ENCODE measurements at places on chromosomes 1 and 21.

DNA sequence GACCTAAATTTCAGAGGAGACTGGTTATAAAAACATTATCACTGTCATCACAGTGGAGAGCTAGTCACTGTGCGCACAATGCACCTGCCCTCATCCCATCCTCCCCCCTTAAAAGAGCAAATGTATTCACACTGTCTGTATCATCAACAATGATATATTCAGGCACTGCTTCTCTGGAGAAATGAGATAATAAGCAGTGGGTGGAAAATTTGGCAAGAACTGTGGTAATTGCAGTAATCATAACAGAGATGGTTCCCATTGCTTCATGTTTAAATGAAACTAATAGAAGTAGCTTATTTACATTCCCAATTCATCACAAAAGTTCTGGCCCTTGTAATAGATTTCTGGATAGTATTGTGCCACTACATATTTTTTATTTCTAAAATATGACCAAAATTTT is 867.4 kb upstream of the ADGRL2 start:
- DNase-seq = no peak

GRCh38 chr1:157133426-157133825 is 4.8 kb downstream of the ETV3 start:
- DNase-seq = no peak

GRCh38 chr1:14937288-14937949 is 216.1 kb upstream of the TMEM51 start:
- no peak for DNase-seq

GRCh38 chr1:9293533-9294404 is 1.1 kb downstream of the SPSB1 start:
- DNase-seq = no peak

- DNase-seq = no peak
Measured at GRCh38 chr1:238861342-238862066, 524.9 kb upstream of the CHRM3 start.

GRCh38 chr1:213720032-213720431 is 267.7 kb upstream of the PROX1 start:
- no peak for DNase-seq

DNA sequence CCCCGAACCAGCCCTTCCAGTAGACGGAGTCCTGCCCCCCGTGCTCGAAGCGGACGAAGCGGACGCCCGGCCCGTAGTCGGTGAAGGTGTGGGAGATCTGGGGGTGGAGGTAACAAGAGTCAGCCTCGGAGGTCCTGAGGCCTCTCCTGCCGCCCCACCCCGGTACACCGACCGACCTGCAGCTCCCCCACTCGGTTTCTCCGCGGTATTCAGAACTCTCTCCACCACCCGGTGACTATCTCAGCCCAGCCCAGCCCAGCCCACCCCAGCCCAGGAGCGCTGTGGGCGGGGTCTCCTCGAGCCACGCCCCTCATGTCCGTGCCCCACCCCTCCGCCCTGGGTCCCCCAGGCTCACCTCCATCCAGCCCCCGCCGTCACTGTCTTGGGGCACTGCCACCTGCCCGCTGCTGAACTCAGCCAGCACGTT is 5.5 kb downstream of the FBXO2 start:
- DNase-seq = peak; percentile 21

DNA sequence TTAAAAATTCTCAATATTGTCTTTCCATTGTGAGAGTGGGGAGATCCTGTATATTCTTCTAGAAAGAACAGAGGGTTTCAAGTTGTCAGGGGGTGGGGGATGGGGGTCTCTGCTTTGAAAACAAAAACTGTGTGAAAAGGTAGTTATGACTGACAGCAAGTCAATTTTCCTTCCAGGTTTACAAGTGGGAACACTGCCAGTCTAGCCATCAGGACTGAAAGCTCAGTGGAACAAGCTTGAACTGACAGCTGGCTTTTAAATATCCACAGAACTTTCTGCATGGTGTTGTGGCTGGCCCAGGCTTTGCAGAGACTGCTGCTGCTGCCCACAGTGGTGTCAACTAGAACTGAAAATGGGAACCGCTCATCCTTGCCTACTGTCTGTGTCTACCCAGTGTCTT is 162.6 kb downstream of the TNR start:
- DNase-seq = no peak

GRCh38 chr1:27366113-27366410 is 699 bp downstream of the MAP3K6 start:
- DNase-seq = peak; percentile 66

GRCh38 chr1:165853528-165854075 is 26.2 kb downstream of the UCK2 start:
- no peak for DNase-seq

- DNase-seq = peak; percentile 26
Measured at GRCh38 chr1:13700521-13701270, 708 bp downstream of the PRDM2 start.

DNA sequence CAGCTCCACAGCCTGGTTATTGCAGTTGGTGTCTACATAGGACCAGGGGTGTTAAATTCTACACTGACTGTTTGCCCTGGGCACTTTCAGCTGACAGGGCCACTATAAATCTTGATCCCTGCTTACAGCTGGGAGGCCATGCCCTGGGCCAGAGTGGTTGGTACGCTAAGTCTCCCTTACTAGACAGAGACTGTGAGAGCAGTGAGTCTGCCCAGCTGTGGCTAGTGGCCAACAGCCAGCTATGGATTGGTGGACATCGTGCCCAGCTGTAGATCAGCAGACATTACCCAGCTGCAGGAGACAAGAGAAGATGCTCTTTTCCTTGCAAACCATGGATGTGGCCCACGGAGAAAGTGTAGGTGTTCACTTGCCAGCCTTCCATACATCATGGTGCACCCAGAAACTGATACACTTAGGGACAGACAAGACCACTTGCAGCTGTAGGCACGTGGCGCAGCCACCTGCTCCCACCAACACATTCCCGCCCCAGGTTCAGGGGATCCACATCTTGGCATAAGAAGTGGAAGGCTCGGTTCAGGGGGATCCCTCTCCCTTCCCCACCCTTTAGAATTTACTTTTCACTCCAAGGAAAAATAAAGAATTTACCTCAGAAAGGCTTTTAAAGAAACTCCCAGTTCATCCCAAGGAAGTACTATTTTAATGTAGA is 16.4 kb upstream of the PAX7 start:
- DNase-seq = no peak

DNA sequence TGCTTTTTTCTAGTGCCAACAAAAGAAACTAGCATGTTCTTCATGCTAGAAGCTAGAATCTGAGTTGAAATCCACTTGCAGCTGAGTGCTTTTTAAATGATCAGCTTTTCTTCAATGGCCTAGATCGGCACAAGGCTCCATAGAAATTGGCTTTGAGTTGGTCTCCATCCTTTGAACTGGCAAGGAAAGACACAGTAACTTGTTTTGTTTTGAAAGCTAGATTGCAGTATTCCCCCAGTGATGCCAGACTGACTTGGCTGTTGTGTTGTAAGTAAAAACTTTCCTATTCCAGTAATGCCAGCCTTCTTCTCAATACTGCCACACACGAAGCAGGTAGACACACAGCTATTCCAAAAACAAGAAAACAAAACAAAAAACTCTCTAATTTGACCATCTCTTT is 139.1 kb downstream of the FMN2 start:
- DNase-seq = no peak

DNA sequence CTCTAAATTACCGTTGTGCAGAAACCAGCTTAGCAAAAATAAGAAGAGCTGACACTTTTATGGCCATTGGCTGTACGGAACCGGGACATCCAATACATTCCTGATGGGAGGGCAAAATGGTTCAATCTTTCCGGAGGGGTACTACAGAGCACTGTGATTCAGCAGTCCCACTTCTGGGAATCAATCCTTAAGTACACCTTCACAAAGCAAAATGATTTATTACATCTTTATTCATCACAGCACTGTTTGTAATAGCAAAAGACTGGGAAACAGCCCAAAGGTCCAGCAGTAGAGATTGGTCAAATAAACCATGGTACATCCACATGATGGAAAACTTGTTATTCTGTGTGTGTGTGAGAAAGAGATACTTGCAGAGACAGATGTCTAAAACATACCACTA is 9.7 kb downstream of the GNG12 start:
- no peak for DNase-seq

DNA sequence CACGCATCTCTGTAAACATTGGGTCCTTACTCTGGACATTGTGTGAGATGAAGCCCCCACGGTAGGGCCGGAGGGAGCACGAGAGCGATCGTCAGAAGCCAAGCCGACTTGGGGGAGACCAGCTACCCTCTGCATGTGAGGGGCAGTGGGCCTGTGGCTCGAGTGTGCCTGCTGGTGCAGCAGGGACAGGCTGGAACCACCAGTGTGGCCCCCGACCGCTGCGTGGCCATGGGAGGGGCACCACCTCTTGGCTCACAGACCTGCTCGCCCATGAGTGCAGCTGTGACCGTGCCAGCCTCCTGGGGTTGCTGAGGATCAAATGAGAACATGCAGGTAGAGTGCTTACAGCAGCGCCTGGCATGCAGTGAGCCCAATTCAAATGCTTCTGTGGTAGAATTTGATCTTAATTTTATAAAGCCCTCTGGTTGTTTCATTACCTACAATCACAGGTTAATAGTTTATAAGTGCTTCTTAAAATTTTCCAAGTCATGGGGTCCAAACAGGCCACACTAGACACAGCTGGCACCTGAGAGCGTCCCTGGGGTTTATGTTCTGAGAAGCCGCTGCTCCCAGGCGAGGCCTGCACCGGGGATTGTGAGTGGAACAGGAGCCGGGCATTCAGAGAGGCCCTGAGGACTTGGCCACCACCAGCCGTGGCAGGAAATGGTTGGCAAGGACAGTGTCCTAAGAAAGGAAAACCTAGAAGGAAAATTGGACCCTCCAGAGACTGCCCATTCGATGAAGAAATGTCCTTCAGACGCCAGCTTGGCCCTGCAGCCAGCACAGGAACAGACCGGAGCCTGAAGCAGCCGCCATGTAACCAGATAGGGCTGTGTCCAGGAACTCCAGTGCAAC is 22.6 kb upstream of the ADARB1 start:
- no peak for DNase-seq

DNA sequence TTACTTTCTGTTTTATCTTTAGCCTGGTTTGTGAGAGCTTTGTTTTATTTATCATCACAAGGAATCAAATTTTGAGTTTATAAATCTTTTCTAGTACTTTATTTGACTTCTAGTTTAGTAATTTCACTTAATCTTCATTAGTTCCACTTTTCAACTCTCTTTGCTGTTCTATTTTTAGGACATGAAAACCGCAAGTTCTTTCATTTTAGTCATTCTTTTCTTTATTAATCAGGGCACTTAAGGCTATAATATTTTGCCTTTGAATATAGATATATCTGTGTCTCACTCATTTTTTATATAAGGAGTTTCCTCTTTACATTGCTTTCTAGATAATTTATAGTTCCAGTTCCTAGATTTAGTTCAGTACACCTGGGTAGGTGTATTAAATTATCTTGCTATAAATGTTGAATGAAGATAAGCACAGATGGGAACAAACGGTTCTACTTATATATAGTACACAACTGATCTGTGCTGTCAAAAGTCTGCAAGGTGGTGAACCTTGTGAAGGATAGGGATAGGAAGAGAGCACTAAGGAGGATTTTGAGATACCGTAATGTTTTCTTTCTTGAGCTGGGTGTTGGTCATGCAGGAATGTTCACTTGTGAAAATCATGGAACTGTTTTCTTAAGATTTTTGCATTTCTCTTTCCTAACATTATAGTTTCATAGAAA is 402.3 kb downstream of the RYR2 start:
- DNase-seq = no peak

GRCh38 chr1:109502364-109502851 is 7.1 kb downstream of the AMIGO1 start:
- DNase-seq = no peak

DNA sequence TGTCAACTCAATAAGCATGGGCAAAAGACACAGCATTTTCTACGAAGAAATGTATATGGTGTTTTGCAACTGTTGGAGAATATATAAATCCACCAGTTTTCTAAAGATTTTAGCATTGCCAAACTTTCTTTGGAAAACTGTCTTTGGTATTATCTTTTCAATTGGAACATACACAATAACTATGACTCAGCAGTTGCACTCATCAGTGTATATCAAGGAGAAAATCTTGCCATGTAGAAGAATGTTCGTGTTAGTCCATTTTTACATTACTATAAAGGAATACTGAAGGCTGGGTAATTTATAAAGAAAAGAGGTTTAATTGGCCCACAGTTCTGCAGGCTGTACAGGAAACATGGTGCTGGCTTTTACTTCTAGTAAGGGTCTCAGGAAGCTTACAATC is 41.1 kb downstream of the PRKAA2 start:
- DNase-seq = no peak

DNA sequence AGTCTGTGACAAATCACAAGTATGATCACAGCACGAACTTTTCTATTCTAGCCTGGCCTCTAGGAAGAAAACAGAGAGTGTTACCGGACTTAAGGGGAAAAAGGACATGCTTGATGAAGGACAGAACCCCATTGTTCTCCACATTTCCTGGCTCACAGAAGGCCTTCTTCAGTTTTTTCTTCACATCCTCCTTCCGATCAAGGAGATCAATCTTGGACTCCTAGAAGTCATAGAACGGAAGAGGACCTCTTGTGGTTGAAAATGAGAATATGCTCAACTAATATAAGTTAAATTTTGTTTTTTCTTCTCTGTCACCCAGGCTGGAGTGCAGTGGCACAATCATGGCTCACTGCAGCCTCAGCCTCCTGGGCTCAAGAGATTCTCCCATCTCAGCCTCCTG is 30.3 kb downstream of the YARS1 start:
- no peak for DNase-seq

DNA sequence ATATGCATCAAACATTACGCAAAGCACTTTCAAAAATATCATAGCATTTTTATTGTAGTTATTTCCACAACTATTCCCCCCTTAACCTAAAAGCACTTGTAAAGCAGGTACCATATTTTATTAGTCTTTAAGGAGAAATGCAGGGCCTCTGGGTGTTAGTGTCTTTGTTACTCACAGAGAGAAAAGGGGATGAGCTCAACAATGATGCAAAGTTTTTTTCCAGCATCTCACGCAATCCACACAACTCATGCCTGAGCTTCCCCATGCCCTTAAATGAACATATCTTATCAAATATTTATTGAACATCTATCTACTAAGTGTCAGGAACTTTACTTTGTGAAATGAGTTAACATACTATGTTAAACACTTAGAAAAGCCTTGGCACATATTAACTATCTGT is 50.6 kb downstream of the BEND5 start:
- no peak for DNase-seq

GRCh38 chr1:96364576-96364975 is 357.0 kb upstream of the PTBP2 start:
- no peak for DNase-seq

DNA sequence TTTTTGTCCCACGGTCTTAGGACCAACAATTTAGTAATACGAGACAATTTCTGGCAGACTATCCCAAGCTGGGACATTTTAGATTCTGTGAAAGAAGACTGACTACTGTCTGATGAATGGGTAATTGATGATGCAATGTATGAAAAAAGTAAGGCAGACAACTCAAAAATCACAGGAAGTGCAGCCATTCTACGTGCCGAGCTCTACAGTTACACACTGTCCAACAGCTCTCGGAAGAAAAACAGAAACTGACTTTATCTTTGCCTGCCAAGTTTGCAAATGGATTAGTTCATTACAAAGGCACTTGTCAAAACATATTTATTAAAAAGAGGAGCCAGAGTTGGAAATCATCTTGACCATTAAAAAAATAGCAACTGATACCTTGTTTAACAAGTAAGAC is 31.3 kb downstream of the ZBTB8B start:
- DNase-seq = no peak
